ENCODE measurements at places on chromosomes 1 and 21.

DNA sequence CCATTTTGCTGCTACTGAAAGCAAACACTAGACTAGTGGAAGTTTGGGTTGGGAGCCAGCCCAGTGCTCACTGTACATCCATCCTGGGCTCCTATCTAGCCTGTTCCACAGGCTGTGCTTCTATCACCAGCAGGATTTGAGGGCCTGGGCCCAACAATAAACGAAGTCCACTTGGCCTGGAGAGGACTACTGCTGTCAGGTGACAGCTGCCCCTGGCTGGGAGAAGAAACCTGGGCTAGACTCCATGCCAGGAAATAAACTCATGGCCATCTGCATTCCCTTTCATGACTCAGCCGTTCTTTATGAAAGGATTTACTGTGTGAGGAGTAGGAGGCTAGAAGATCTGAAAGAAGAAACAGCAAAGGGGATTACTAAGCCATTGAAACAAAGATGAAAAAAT is 35.5 kb downstream of the COLGALT2 start:
- no peak for DNase-seq

DNA sequence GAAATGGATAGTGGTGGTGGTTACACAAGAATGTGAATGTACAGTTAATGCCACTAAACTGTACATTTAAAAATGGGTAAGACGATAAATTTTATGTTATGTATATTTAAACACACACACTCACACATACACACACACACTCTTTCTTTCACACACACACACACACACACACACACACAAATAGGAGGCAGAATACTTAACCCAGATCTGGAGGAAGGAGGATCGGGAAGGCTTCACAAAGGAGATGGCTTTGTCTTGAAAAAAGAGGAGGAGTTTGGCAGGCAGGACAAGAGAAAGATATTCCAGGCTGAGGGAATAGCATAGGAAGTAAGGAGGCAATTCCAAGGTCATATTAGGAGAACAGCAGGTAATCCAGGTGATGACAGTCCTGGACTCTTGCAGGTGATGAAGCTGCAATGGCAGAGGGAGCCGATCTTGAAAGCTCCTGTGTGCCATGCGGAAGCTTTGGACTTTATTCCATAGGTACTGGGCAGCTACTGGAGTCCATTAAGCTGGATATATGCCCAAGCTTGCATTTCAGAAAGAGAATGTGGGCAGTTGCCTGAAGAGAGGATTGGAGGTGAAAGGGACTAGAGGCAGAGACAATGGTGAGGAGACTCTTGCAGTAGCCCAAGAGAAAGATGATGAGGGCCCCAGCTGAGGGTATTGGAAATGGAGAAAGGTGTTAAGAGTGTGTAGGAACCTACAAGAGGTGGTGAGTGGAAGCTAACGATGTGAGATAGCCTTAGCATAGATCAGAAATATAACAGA is 15.4 kb upstream of the LYST start:
- DNase-seq = no peak

GRCh38 chr1:206829875-206830274 is 35.5 kb upstream of the IL20 start:
- DNase-seq = no peak

- no peak for DNase-seq
Observed at GRCh38 chr1:83029916-83030315, 969.0 kb downstream of the TTLL7 start.

DNA sequence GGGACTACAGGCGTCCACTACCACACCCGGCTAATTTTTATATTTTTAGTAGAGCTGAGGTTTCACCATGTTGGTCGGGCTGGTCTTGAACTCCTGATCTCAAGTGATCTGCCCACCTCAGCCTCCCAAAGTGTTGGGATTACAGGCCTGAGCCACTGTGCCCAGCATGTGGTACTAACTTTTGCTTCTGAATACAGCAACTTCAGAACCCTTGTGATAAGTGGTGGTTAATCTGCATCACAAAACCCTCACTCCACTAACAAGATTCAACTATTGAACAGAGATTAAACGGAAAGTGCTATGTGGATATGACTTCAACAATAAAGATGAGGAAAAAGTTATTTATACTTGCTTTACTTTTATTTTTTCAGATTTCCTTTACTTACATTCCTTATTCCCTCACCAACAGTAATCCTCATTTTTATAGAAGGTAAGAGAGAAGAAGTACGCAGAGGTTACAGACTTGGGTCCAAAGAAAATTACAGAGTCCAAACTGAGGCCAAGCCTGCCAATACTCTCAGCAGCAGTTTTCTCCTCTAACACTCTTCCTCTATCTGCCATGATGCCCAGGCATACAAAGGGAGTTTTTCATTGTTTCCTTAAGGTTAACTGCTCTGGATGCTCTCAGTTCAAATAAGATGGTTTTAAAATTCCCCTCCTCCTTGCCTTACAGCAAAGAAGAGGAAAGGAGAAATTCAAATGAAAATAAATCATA is 44.3 kb downstream of the SLC16A1 start:
- no peak for DNase-seq

DNA sequence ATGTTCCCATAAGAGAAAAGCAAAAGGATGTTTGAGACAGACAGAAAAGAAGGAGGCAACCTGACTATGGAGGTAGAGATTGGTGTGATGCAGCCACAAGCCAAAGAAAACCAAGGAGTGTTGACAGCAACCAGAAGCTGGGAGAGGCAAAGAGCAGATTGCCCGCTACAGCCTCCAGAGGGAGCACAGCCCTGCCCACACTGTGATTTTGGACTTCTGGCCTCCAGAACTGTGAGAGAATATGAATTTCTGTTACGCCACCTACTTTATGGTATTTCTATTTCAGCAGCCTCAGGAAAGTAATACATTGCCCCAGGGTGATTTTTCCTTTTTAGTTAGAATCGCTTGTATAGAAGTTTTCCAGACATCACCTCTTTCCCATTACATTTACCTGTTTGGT is 28.4 kb downstream of the SLAMF6 start:
- DNase-seq = no peak

DNA sequence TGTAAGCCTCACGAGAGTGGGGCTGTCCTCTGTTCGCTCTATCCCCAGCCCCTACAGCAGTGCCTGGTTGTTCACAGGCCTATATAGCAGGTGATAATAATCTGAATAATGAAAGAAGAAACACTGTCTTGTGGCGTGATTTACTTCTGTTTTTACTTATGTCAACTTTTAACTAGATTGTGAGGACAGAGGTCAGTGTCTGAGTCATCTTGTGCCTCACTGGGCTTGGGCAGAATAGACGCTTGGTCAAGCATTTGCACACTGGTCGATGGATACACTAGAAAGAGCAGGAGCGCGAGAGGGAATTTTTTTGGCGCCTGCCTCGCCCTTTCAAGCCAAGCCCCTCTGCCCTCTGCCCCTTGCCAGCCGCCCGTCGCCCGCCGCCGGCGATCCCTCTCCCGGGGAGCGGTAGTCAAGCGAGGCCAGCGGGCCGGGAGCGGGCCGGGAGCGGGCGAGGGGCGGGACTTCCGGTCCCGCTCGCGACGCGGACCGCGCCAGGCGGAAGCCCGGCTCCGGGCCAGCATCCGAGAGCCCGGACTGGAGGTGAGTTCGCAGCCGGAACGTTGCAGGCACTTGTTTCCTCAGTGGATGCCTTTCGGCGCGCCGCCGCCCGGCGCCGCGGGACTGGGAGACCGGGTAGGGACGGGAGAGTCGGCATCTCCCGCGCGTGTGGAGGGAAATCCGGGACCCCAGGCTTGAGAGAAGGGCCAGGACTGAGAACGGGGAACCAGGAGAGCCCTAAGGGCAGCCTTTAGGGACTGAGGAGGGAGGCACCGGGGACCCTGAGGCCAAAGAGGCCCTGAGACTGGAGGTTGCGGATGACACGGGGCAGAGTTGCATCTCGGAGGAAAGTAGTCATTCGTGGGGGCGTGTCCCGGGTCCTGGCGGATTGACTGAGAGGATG is at the start of gene DISP1:
Gene DISP1, plus strand, starts transcription at position 504 of the 904 bp plus-strand sequence. CDS start 127,785 bp downstream, outside the sequence.
- peak; percentile 72 for DNase-seq

- no peak for DNase-seq
Observed at GRCh38 chr1:192927496-192927895, 118.7 kb downstream of the RGS2 start.

GRCh38 chr1:35533586-35533985 is 23.6 kb downstream of the KIAA0319L start:
- DNase-seq = no peak

- peak; percentile 69 for DNase-seq
Observed at GRCh38 chr1:14915356-14916054, 238.0 kb upstream of the TMEM51 start.

DNA sequence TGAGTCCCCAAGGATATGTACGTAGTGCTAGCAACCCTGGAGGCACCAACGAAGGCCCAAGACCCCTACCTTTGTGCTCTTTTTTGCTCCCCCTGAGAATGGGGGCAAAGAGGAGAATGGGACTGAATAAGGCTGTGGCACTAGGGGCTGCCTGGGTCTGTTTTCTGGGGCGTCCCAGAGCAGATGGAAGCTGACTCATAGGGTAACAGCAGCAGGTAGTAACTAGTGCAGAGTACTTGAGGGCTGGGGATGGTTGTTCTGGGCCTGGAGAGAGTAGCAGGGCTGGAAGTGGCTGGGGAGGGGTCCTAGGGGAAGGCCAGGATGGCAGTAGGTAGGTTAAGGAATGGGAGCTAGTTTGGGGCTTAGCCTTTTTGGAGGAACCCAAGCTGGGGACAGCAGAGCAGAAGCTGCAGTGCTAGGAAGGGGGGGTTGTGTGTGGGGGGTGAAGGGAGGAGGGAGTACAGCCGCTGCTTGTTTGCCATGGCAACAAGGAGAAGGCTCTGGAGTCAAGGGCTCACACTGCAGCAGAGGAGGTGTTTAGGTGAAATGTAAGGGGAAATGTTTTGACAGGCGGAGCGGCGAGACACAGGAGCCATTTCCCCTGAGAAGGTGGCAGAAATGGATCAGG is 1.8 kb downstream of the NCDN start:
- no peak for DNase-seq
